ENCODE measurements at places on chromosomes 13 and 19.

DNA sequence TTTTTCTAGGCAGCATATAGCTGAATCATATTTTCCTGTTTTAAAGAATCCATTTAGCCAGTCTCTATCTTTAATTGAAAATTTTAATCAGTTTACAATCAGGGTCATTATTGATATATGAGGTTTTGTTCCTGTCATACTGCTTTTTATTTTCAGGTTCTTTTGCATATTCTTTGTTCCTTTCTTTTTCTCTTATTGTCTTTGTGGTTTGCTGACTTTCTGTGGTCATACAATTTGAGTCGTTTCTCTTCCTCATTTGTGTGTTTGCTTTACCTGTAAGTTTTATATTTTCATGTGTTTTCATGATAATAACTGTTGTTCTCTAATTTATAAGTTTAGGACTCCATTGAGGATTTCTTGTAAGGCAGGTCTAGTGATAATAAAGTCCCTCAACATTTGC is 812.6 kb downstream of the DACH1 start:
- no peak for DNase-seq

GRCh38 chr13:73731564-73731963 is 402.6 kb downstream of the KLF12 start:
- DNase-seq = no peak

GRCh38 chr19:35031072-35031881 is 1.0 kb downstream of the SCN1B start:
- no peak for DNase-seq

DNA sequence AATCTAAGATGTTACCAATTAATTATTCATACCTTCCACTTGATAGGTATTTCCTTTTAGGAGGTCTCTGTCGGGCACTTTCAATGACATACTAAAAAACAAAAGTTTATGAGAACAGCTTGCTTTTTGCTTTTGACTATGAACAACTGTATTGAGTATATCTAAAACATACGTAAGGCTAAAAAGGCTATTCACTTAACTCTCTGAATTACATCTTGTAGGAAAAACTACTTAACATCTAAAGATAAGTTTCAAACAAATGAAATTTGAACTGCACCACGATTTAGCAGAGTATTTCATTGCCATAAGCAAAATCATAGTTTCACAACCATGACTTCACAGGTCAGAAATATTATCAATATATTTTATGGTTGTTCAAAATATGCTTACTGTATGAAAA is 11.6 kb downstream of the SUPT20H start:
- no peak for DNase-seq

DNA sequence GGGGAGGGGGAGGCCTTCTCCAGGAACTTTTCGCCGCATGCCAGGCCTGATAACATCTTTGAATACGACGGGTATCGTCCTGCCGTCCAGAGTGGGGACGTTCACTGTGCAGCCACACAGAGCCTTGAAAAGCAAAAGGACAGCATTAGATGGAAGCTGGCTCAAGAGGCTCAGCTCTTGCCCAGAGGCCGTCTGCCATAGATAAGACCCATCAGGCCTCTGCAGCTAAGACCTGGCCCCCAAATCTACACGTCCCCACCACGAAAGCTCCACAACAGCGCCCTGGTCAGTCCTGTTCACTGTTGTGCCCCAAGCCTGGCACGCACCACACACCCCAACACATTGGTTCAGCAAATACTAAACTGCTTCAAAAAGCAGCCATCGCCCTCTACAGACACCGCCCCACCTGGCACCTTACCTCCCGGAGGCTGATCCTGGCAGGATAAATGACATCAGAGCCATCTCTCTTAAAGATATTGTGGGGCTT is 2.1 kb downstream of the DNAJB1 start:
- DNase-seq = no peak

- DNase-seq = no peak
Measured at GRCh38 chr19:33863436-33863835, 66.8 kb downstream of the KCTD15 start.

DNA sequence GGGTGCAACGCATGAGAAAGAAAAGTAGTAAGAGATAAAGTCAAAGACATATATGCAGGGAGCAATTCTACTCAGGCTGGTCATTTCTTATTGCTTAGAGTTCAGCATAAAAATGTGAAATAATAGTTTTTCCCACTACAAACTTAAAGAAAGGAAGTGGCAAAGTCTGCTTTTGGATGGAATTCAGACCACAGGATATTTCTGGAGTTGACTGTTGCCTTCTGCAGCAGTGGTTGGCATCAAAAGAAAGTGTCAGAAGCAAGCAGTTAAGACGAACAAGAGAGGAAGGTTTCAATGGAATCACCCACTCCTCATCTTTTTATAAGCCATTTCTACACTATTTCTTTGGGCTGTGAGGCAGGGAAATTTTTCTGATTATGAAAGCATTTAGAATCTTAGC is 36.2 kb upstream of the TRPC4 start:
- DNase-seq = no peak

- no peak for DNase-seq
Measured at GRCh38 chr13:97648171-97648880, 214.4 kb downstream of the RAP2A start.

DNA sequence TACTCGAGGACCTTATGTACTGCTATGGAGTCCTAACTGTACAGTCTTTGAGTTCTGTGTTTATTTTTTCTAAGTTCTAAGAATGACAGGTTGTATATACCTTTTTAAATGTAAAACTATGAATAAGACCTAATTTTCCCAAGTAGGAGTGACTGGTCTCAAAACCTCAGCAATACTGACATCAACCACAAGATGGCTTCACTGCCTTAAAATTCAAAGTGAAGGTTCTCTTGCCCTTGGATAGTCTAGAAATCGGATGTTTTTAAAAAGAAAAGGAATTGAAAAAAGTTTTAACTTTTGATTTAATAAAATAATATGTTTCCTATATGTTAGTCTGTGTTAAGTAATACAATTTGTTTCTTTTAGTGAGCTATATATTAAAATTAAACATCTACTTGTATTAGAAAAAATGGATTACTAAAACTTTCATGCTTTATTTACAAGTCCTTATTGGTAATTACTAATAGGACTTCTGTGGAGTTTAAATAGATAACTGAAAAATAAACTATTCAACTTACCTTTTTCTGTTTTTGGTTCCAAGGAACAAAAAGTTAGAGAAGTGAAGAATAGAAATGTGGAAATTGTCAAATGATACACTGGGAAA is 52.0 kb downstream of the TDRD3 start:
- peak; percentile 37 for DNase-seq

- no peak for DNase-seq
Measured at GRCh38 chr13:33296793-33297425, 11.4 kb upstream of the STARD13 start.

- DNase-seq = no peak
Measured at GRCh38 chr13:25732111-25732865, 319.5 kb downstream of the SHISA2 start.

- no peak for DNase-seq
Measured at GRCh38 chr19:15584541-15585115, 30.4 kb upstream of the CYP4F8 start.

- DNase-seq = no peak
Measured at GRCh38 chr13:31321457-31321856, 121.7 kb downstream of the B3GLCT start.

DNA sequence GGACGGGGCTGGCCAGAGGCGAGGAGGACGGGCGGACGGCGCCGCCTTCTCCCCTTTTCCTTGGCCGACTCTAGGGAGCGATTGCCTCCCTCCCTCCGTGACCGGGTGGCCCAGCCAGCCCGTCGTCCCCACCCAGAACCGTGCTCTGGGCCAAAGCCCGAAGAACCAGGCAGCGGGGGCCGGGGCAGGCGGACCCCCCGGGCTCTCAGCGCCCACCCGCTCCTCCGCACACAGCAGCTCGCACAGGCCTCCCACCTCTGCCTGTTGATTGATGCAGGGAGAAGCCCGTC is 9.3 kb upstream of the MARCHF2 start:
- no peak for DNase-seq
